CD4-positive, CD25-positive, alpha-beta regulatory T cell (primary cell): ENCODE measurements at places on chromosomes 7 and 10. TPM values are rescaled to one million over a fixed set of nuclear protein-coding genes. Genes with fewer than 3 reads are reported as not detected.

DNA sequence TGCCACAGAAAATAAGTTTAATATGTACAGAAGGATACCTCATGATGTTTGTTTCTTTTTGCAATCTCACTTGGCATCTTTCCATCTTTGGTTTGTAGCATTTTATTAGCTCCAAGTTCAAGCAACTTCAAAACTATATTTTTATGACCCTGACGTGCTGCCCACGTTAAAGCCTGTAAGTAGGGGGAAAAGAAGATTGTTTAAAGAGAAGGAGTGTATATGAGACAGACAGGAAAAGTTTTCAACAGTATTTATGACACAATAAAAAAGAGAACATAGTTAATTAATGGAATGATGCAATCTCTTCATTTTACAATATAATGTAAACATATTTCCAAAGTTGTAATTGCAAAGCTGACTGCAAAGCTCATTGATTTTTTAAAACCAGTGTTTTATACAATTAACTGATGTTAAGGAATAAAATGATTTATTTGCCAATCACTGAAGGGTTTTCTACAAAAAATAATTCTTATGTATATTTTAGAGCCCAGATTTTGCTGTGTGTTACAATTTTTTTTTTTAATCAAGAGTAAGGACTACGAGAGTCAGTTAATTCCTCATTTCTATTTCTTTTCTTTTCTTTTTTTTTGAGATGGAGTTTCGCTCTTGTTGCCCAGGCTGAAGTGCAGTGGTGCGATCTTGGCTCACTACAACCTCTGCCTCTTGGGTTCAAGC, 42.5 kb downstream of the ASZ1 start:
- H3K36me3 ChIP-seq: no peaks in the 10 kb centered on the region
- no peak overlapping the region for H3K4me3 ChIP-seq
- no peak for DNase-seq
- H3K4me1 ChIP-seq: no peaks in the 10 kb centered on the region
- H3K27ac ChIP-seq: no peak overlapping the region
- H3K27me3 ChIP-seq: no peaks in the 10 kb centered on the region

GRCh38 chr7:36155811-36156361, 2.8 kb downstream of the EEPD1 start:
- no peak for DNase-seq
- H3K36me3 ChIP-seq: no peaks in the 10 kb centered on the region
- peak overlapping the region; percentile 4 for H3K4me3 ChIP-seq
- peaks cover 16% of the 10 kb centered on the region for H3K4me1 ChIP-seq
- no peak overlapping the region for H3K27ac ChIP-seq

DNA sequence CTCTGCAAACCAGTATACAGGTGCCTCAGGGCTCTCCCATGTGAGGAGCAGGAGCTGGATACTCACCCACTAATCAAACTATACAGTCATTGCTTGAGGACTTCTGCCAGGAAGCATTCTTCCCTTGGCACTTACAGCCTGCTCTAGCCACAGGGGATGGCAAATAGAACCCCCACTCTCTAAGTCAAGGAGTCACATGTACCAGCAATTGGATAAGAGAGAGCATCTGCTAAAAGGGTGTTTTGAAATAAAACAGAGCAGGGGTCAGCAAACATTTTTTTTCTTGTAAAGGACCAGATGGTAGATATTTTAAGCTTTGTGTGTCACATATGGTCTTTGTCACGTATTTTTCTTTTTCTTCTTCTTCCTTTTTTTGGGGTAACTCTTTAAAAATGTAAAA, 865.2 kb upstream of the GHITM start:
- no peak for DNase-seq
- no peaks in the 10 kb centered on the region for H3K27me3 ChIP-seq
- no peak overlapping the region for H3K4me3 ChIP-seq
- H3K4me1 ChIP-seq: no peaks in the 10 kb centered on the region

DNAJC30 gene
- 10.0 TPM for total RNA-seq
